NCI-H1436 treated with DMSO at 0.1 percent for 48 hours (cell line): ENCODE measurements at places on chromosomes 2 and 18.

GRCh38 chr2:124640221-124640750 lies 615.2 kb downstream of the CNTNAP5 start:
- no peak for DNase-seq

- no peak for DNase-seq
Measured at GRCh38 chr18:25125680-25126079, 226.3 kb downstream of the ZNF521 start.

DNA sequence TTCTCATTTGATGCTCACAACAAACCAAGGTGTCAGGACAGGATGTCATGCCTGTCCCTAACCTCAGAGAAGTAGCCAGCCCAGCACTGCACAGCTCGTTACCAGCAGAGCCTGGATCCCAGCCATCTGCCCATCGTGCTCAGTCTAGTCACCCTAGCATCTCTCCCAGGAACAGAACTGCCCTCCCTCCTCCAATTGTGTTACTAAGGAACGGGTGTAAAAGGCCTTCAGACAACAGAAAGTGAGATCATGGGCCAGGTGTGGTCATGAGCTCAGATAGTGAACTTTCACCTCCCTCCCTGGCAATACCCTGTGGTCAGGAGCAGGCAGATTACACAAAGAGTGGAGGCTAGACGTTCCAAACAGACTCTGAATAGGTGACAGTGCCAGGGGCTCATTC lies 111.8 kb upstream of the PPP1CB start:
- no peak for DNase-seq

- no peak for DNase-seq
Measured at GRCh38 chr2:85433511-85434089, 15.1 kb downstream of the SH2D6 start.

DNA sequence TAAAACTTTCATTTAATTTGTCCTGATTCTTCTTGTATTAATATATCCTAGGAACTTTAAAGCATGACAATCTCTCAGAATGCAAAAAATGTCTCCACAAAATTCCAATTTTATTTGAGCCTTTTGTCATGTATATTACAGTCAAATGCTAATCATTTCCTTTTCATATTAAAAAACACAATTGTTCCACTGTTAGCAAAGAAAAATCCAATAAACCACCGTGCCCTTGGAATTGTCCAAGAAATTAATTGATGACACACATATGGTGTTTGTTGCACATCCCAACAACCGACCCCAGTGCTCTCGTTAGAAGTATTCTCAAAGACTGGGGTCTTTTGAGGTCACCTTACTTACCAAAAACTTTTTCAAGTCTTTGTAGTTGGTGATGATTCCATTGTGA lies 28.1 kb downstream of the GFPT1 start:
- DNase-seq: no peak

DNA sequence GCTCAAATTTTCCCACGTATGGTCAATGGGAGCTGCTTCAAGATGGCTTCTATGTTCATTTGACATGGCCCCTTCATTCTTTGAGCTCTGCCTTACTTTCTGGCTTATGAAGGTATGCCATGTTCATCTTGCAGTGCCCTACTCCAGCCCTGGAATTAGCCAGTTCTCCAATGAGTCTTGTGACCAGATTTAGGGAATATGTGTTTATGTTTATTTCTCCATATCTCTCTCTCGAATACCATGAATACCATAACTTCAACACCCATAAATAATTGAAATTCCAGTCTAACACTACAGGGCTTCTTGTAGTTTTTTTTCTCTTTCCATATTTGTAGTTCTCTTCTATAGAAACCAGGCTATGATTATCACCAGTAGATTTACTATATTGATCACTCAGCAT lies 39.7 kb downstream of the EPB41L5 start:
- no peak for DNase-seq

DNA sequence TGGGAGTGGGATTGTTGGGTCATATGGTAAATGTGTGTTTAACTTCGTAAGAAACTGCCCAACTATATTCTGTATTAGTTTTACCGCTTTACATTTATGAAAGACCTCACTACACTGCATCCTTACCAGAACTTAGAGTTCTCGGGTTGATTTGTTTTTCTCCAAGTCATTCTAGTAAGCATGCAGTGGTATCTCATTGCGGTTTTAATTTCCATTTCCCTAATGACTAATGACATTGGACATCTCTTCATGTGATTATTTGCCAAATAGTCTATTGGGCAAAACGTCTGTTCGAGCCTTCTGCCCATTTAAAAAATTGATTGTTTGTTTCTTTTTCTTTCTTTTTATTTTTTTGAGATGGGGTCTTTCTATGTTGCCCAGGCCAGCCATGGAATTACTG lies 6.8 kb downstream of the FBLN7 start:
- no peak for DNase-seq

GRCh38 chr2:96808176-96808837 lies 7.8 kb upstream of the CNNM3 start:
- no peak for DNase-seq

DNA sequence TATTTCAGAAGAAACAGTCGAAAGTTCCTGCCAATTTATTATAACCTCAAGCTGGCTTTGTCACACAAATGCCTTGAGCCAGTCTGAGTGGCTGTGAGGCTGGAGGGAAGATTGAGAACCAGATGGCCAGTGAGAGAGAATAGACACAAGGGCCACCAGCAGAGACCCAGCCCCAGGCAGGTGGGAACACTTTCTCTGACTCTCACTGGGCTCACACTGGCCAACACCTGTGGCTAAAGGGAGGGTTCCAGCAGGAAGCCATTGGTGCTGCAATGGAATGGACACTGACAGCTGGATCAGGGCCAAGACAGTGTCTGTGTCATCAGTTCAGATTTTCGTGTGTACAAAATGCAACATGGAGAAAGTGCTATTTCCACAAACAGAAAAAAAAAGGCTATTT lies 29.9 kb downstream of the LOXHD1 start:
- no peak for DNase-seq

DNA sequence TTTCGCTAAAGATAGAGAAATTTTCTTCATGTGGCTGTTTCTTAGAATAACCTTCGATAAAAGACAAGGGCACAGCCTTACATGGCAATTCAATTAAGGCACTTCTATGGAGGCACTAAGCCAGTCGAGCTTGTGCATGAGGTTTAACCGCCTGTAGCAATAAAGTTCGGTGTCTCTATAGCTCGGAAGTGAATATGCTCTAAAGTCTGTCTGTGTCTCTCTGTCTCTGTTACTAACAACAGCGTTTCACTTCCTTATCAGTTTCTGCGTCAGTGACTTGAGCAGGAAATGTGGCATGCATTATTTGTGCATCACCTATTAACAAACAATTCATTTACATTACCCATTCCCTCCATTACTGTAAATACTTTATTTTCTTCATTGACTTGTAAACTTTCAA lies 365.1 kb upstream of the NETO1 start:
- DNase-seq: no peak

DNA sequence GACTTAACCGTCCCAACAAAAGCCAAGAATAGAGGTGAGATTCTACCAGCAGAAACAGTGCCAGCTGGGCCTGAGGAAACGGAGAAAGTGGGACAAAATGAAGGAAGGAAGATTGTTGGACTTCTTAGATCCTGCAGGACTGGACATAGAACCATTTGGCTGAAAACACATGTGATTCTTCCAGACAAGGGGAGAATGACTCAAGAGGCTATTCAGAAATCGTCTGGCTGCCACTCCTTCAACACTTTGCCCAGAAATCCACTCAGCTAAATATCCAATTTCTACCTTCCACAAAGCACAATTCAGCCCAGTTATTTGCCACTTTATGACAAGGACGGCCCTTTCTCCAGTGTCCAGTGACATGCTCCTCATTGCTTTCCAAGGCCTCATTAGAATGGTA lies 61.6 kb downstream of the SNORC start:
- no peak for DNase-seq

- DNase-seq: no peak
Measured at GRCh38 chr2:211367293-211367692, 810.9 kb downstream of the CPS1 start.

GRCh38 chr18:63158676-63159291 lies 160.8 kb downstream of the BCL2 start:
- no peak for DNase-seq

GRCh38 chr18:61609131-61609530 lies 275.9 kb downstream of the CDH20 start:
- DNase-seq: no peak
